ENCODE measurements at places on chromosomes 5 and 9.

GRCh38 chr9:6106711-6107339 lies 91.4 kb upstream of the RANBP6 start:
- DNase-seq = no peak

DNA sequence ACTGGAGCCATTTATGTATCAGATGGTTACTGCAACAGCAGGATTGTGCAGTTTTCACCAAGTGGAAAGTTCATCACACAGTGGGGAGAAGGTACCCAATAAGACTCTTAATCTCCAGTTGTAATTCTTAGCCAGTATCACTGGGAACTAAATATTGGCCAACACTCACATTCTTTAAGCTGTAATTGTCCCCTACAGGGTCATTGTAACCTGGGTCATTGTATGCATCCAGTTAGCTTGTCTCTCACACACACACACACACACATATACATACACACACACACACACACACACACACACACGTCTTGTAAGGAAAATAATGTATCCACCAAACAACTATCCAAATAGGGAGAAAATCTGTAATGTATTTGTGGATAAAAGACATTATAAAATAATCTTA lies 113.0 kb downstream of the GIN1 start:
- no peak for DNase-seq

GRCh38 chr5:122385286-122385685 lies 73.2 kb downstream of the SNCAIP start:
- no peak for DNase-seq

DNA sequence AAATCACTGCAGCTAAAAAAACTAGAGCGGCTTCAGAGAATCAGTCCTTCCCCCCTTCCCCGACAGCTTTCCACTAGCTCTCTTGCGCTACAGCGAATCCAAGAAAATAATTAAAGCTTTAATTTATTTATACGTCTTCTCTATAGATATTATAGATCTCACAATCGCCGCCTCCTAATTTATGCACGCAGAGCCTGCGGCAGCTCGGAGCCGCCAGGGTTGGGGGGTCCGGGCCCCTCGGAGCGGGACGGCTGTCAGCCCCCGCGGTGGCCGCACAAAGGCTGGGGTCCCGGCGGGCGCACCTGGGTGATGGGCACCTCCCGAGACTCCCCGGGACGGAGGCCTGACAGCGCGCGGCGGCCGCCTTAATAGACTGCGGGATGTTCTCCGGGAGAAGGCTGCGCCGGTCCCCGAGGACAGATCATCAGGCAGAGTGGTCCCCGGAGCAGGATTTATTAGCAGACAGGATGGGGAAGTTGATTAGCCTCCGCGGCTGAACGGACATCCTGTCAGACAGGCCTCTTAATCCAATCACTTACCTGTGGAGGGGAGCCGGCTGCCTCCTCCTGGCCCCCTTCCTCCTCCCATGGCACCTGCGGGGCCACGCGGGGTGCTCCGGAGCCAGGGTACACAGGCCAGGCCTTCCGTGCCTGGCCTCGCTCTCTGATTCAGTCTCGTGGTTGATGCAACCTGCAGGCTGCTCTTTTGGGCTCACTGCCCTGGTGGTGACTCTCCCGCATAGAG lies 166.8 kb downstream of the MELK start:
- no peak for DNase-seq

DNA sequence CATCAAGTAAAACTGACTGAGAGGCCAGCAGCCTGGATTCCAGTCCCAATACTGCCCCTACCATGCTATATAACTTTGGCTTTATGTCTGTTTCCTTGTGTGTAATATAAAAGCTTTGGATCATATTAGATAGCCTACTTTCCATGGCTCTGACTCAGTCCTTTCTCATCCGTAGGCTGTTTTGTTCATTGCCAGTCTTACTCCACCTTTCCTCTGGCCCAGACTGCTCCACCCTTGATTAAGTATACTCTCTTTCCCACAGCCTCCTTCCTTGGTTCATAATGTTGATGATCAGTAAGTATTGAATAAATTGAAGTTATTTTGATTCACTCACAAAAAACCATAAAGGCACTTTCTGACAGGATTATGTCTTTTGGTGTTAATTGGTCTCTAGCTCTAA lies 1.5 kb upstream of the MRPS30 start:
- no peak for DNase-seq

DNA sequence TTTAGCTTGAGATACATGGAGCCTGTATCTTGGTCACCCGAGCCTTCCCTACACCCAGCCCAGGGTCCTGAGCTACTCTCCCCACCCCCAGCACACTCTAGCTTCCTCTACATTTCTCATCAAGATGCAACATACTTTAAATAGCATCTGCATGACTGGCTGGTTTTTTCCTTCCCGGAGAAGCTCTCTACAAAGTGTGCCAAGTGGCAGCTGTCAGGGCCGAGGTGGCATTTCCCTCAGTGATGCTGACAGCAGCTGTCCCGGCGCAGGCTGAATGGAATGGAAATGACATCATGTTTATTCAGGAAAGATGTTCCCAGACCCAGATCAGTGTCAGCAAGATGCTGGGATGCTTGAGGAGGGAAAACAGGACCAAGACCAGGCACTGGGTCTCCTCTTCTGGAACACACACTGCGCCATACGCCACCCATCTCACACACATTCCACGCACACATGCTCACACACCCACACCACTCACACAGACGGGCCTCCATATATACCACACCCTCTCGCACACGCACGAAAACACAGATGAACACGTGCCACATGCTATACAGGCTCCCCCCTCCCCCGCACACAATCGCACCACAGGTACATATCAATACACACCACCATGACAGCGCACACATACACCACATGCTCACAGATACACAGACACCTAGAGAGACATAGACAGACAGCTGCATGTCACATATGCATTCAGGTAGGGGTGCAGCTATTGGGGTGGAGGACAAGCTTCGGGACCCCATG lies 67.8 kb downstream of the LHX2 start:
- no peak for DNase-seq

DNA sequence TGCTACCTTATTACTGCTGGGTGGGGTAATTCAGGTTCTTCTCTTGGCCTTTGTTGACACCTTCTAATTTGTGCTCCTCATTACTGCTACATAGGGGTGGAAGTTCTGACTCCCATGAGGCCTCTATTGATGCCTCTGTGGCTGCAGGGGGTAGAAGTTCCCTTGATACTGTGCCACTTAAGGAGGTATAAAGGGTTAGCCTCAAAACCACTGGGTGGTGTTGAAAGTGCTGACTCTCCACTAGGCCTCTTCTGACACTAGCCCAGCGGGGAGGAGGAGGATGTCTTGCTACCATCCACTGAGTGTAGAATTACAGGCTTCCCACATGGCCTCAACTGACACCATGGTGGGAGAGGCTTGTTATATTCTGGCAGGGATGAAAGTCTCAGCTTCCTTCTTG lies 36.7 kb upstream of the CCDC112 start:
- no peak for DNase-seq

DNA sequence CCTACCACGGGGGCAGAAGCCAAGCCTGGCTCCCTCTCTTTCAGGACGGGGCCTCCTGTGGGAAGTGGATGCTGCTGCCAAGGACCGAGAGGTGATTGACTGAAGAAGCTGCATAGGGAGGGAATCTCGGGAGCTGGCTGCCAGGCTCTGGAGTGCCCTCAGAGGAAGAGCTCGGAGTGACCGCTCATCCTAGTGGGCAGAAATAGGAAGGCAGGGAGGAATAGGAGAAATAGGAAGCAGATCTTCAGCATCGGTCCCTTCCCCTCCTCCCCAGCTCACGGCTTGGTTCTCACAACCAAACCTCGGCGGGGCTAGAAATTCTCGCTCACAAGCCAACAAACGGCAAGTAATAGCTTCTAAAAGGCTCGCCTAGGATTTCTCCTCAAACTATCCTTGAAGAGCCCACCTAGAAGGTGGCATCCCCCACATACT lies 159.9 kb upstream of the RAI14 start:
- DNase-seq = no peak

- DNase-seq = no peak
Measured at GRCh38 chr5:125219710-125220109, 473.3 kb upstream of the ZNF608 start.

DNA sequence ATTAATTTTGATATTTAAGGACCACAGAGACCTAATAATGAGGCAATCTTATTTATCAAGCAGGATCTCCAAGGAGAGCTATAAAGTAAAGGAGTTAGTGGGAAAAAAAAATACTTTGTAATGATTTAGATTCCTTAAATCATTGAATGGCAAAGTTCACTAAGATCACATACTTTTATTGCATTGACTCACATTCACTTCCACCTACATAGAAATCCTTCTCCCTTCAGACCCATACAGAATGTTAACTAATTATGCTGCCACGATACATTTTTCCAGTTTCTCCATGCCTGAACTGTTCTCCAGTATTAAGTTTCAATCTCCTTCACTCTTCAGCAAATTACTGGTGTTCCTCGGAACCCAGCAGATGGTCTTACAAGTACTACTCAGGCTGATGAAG lies 388.7 kb downstream of the EFNA5 start:
- no peak for DNase-seq

DNA sequence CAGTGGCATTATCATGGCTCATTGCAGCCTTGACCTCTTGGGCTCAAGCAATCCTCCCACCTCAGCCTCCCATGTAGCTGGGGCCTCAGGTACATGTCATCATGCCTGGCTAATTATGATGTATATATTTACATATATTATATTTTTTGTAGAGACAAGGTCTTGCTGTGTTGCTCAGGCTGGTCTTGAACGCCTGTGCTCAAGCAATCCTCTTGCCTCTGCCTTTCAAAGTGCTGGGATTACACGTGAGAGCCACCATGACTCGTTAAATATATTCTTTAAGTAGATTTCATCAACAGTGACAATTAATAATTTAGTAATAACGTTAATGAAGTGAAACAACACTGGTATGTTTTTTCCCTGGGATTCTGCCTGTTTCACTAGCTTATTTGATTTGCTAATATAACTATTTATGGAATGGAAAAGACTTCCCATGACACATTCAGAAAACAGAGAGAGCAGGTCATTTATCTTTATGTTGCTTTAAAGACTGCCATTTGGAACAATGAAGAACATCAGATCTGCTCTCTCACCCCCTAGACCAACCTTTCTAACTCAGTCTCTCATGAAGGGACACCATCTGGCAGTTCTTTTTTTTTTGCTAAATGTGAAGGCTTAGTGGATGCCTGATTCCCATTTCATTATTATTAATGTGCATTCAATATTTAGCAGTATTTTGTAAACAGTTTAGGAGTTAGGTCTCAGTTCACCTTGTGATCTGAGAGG lies 295.6 kb downstream of the KIF4B start:
- DNase-seq = no peak

GRCh38 chr9:81627481-81627880 lies 61.9 kb downstream of the TLE1 start:
- DNase-seq = no peak

- no peak for DNase-seq
Measured at GRCh38 chr5:109757490-109757889, 67.8 kb downstream of the MAN2A1 start.

DNA sequence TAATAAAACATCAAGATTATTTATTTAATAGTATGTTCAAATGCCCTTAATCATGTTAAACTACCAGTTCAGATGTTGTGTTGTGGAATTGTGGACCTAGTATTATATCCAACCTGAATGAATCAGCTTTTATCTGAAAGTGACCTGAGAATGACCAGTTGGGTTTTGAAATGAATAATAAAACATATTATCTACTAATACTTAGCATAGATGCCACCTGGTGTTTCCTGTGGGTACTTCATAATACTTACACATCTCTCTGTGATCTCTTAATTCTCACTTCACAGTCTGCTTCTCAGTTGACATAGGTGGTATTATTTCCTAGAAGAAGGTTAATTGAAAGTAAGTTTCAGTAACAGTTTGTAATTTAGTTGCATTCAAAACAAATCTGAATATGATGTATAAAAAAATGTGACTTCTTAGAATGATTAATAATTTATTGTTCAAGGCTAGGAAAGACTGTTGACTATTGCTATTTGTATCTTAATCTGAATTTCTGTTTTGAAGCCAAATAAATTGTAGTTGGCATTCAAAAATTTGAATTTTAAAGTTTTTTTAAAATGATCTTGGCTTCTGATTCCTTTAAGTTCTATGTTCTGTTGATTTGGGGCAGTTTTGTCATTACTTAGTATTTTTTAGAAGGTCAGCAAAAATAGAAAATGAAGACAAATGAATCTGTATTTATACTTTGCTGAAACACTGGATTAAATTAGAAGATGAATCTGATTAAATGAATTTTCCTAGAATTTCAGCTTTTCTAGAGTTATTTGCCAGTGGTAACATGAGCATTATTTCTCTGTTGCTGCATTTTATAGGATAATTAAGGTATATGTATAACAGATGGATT lies 48.2 kb downstream of the KIF2A start:
- DNase-seq = no peak

GRCh38 chr5:9466697-9467096 lies 79.2 kb downstream of the SEMA5A start:
- DNase-seq = no peak

DNA sequence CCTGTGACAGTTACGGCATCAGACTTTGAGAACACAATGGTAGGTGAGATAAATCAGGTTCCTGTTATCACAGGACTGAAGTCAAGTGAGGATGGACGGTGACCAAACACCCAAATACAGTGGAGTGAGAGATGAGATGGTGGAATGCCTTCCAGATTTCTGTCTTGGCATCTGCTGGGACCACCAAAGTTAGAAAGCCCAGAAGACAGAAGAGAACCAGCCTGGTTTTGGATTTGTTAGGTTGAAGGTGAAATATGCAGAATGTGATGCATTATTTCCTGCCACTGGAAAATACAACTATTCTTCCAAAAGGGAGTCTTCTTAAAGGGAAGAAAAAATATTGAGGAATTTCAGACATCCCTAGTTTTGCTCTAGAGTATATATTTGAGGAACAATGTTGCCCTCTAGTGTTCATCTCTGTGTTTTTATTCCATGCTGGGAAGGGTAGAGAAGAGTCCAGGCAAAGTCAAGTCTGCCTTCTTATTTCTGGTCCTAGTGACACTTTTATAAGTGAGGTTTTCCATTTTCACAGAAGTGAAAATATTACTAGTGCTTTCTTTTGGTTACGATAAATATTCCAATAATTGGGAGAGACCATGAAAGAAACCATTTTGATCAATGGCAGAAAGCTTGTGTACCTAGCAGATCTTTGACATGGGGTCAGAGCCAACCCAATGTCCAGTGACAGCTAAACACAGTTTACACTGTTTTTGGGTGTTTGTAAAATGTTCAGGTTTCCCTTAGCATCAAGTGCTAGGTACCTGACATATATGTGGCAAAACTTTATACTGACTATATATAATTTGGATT lies 142.3 kb upstream of the ANKH start:
- DNase-seq = no peak

DNA sequence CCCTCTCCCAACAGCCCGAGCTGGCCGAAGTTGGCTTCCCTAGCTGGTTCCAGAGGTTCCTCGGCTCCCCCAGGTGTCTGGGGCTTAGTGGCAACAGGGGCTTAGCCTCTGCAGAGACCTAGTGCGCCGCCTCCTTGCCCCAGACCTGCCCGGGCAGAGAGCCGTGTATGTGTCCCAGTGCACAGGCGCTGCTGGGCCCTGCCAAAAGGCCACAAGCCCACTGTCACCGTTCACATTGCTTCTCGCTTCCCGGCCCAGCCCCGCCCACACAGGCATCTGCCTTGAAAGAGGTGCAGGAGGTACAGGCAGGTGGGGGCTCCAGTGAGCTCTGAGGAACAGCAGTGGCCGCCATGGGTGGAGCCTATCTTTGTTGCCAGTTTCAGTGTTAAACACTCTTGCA lies 2.5 kb upstream of the CACFD1 start:
- DNase-seq = no peak

GRCh38 chr9:87425202-87425601 lies 72.5 kb upstream of the DAPK1 start:
- no peak for DNase-seq
